CMK (cell line): ENCODE measurements at places on chromosomes 7 and 10.

GRCh38 chr10:12533151-12533550 is 183.8 kb downstream of the CAMK1D start:
- no peak for DNase-seq

- DNase-seq: no peak
Observed at GRCh38 chr7:145735061-145735460, 381.5 kb upstream of the CNTNAP2 start.

- no peak for DNase-seq
Observed at GRCh38 chr7:108528183-108528712, 2.3 kb upstream of the PNPLA8 start.

GRCh38 chr7:22992874-22993840 is 20.8 kb downstream of the HYCC1 start:
- DNase-seq: no peak

DNA sequence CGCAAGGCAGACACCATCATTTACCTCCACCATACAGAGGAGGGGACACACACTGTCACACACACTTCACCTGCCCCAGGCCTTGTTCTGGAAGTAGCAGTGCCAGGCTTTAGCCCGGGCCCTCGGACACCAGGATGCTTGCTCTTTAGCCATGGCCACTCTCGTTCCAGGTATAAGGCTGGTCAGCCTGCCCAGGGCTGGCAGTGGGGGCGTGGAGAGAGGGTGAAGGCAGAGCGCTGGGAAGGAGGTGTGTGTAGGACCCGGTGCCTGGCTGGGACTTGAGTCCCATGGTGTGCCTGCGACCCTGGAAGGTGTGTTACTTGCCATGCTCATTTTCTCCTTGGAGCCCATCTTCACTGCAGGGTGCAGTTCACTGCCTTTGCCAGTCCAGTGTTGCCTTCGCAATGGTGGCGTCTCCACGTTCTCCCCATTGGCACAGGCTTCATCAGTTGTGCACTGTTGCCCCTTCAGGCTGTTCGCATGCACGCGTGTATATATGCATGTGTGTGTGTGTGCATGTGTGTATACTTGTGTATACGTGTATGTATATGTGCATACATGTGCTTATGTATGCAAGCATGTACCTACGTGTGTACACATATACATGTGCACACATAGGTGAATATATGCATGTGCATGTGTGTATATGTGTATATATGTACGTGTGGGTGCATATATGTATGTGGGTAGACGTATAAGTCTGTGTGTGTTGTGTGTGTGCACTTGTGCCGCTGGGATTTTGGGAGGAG is 153.4 kb downstream of the CAMK1D start:
- no peak for DNase-seq

DNA sequence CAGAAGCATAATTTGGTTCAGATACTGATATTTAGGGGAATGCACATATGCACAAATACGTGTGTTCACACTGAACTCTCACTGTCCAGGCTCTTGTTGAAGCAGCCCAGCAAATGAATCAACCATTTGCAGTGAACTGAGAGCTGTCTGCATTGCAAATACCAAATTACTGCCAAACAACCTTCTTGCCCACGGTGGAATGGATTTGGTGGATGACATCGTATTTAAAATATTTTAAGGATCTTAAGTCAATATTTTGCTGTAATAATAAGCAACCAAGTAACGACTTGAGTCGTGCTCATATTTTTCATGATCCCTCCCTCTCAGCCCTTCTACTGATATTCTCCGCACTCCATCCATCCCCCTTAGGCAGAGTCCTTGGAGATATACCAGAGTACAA is 107.9 kb upstream of the FEZF1 start:
- DNase-seq: no peak
